Central memory CD4-positive, alpha-beta T cell (primary cell): ENCODE measurements at places on chromosomes 2 and 18.
A peak's percentile ranks its signal among the peaks of the same experiment; 100 is the strongest.

DNA sequence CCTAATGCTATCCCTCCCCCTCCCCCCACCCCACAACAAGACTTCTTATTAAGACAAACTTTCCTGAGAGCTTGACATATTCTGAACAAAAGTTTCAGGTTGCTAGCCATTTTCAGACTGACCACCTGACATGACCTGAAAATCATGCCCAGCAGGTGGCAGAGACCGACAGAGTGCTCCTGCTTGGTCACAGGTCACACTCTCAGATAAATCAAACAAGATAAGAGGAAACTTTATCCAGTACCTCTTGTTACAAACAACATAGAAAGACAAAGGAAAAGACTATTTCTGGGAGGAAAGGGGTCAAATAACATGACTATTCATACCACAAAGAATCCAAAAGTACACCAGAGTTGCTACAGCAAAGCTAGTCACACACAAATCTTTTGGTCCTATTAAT lies 107.4 kb downstream of the TMEM200C start:
- DNase-seq = no peak

DNA sequence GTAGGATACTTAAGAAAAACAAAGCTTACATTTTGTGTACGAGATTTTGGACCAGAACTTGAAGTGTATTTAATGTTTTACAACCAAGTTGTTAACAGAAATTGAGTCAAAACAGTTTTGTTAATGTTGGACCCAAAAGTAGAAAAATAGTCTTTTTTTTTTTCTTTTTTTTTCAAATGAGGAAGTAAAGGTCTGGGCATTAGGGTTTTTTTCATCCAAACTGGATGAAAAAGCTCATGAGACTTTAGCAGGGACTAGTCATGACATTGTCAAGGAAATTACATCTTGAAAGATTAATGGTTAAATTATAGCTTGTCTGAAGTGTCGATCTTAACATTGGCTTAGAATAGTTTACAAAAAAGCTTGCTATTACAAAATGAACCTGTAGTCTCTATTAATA lies 32.3 kb downstream of the CCNT2 start:
- DNase-seq = no peak

DNA sequence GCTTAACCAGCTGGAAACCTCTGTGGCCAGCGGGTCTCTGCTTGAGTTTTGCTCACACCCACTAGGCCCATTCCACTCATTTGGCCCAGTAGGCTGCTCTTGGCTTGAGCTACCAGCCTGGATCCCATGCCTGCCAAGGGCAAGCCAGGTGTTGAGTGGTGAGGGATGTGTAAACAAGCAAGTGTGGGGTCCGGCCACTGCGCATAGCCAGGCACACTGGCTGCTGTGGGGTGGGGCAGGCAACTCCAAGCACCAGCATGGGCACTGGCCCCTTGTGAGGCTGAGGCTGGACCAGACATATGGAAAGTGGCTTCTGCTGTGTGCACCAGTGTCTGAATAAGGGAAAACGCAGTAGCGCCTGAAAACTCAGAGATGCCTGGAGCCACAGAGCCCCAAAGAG lies 732.7 kb downstream of the NR4A2 start:
- no peak for DNase-seq

GRCh38 chr2:42961385-42961811 lies 169.0 kb upstream of the HAAO start:
- no peak for DNase-seq

DNA sequence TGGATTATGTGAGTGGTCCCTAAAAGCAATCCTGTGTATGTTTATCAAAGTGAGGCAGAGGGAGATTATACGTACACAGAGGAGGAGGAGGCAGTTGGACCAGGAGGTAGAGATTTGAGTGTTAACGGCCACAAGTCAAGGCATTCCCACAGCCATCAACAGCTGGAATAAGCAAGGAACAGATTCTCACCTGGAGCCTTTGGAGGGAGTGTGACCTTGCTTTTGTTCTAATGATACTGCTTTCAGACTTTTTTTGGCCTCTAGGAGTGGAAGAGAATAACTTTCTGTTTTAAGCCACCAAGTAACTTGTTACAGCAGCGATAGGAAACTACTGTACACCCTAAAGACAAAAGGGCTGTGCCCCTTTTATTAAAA lies 18.1 kb downstream of the LCLAT1 start:
- DNase-seq = no peak

DNA sequence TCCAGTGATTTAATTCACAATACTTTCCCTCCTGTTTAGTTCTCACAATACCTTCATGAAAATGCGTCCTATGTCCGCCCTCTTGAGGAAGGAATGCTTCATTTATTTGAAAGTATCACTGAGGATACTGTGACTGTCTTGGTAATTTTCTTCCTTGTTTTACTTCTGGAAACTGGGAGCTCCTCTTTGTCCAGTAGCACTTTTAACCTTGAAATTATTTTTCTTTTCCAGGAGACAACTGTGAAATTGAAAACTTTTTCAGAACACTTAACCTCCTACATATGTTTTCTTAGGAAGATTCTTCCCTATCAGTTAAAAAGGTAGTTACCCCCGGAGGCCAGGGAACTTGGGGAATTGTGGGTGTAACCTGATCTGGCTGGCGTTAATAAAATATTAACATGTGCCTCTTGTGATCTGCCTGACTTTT lies 58.9 kb upstream of the STON1 start:
- no peak for DNase-seq

DNA sequence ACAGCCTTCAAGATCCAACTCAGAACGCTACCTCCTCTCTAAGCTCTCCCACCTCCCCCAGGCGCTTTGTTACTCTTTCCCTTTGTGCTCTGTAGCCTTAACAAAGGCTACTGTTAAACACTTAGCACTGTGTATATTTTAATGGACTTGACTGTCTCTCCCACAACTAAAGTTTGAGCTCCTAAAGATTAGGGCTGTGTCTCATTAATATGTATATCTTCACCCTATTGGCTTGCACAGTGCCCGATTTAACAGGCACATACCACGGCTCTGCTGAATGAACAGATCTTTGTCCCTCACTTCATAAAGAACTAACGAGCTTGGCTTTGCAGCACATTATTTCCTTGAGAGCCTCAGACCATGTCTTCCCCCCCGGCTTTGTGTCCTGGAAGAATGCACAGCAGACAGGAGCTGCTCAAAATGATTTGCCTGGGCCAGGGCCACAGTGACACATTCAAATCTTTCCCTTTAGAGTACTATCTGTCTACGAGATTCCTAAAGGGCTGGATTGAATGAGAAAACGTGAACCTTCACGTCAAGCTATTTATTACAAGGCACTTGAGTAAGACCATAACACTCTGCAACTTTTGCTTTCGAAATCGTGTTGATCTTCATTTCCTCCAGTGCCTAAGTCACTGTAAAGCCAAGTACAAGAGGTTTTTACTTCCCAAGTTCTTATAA lies 22.1 kb downstream of the ABHD3 start:
- DNase-seq = peak; percentile 31

DNA sequence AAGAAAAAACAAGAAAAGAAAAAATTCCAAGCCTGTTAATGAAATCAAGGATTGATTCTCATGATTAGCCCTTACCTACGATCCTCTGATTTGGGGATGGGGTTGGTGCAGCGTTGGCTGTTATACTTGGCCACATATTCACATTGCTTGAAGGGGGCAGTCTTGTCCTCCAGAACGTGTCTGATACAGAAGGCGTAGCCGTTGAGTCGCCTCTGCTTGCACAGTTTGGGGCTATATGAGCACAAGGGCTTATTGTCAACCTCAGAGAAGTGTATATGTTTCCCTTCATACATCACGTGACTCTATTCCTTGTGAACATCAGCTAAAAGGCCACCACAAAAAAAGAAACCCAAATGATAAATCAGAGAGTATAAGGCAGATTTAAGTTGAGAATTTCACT lies 23.2 kb downstream of the INO80D start:
- DNase-seq = no peak

DNA sequence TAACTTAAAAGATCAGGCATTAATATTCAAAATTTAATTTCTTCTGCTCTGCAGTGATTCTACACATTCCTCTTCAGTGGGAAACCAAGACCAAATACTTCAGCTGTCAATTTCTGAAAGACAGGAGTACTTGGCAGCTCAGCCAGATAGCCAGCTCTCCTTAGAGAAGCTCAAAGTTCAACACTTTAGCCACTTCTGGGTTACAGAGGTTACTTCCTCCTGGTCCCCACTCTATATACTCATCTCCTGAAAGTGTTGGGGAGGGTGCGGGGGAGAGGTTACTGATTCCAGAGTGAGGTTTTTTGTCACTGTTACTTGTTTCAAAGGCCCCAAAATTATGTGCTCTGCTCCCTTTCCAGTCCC lies 4.1 kb downstream of the CYTIP start:
- no peak for DNase-seq

GRCh38 chr2:240462707-240463273 lies 27.3 kb downstream of the GPC1 start:
- DNase-seq = no peak

GRCh38 chr18:22044474-22045220 lies 124.7 kb upstream of the GATA6 start:
- no peak for DNase-seq
